Urinary bladder (tissue), 4 donors: ENCODE measurements at places on chromosomes 2 and 18.
A peak's percentile ranks its signal among the peaks of the same experiment; 100 is the strongest.

DNA sequence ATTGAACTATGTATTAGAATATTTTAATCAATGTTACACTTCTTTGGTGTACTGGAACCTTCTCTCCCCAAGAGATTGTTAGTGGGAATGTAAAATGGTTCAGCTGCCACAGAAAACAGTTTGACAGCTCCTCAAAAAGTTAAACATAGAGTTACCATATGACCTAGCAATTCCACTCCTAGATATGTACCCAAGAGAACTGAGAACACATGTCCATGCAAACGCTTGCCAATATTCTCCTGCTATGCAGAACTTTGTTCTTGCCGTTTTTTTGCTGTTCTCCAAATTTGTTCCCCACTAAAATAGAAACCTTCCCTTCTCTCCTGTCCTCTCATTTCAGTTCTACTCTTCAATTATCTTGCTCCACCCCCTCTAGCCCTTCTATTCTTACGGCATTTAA is 87.6 kb downstream of the PTPN2 start:
- no peak for DNase-seq

DNA sequence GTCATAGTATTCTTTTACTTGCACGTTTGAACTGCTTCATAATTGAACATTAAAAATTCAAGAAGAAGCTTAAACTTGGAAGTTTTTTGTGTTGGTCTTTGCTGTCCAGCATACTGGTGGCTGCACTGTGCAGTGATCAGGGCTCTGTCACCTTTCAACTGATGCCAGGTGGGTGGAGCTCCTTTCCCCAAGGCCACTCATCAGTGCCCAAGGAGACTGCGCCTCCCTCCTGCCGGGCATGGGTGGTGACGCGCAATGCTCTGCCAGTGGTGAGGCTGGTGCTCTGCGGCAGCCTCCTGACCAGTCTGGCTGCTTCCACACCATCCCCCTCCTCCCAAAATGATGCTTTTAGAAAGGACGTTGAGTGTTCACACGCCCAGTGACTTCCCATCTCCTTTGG is 16.0 kb upstream of the LDLRAD4 start:
- no peak for DNase-seq

DNA sequence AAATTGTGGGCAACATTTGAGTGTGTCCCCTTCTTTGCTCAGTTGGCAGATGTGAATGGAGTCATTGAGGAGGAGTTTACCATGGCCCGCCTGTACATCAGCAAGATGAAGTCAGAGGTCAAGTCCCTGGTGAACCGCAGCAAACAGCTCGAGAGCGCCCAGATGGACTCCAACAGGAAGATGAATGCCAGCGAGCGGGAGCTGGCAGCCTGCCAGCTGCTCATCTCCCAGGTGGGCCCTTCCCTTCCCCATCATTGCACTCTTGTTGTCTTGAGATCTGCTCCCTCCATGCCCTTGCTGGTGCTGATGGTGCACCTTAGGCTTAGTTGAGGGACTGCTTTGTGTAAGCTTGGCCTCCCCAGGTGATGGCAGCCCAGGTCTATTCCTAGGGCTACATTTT is 47.5 kb upstream of the LYPD6B start:
- no peak for DNase-seq

- peak; percentile 20 for DNase-seq
Observed at GRCh38 chr2:102975996-102976975, 214.5 kb downstream of the TMEM182 start.

GRCh38 chr2:8986327-8986976 is 17.0 kb downstream of the MBOAT2 start:
- no peak for DNase-seq

- DNase-seq, result no peak
Observed at GRCh38 chr2:21072477-21073242, 28.8 kb upstream of the APOB start.

DNA sequence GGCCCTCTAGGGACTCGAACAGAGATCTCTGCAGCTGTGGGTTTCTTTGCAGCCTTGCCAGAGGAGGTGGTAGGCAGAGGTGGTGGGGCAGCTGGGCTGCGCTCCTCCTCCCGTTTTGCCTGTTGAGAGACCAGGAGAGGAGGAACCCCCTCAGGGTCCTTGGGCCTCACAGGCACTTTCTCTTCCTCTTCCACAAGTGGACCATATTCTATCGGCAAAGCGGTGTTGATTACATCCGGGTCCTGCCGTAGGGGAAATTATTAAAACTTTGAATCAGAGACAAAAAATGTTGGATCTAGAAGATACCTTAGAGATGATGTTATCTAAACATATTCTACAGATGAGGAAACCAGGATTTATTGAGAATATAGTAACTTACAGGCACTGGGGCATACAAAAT is 78.5 kb downstream of the CLIP4 start:
- no peak for DNase-seq

- DNase-seq, result no peak
Observed at GRCh38 chr2:200159829-200160781, 146.4 kb upstream of the SPATS2L start.

DNA sequence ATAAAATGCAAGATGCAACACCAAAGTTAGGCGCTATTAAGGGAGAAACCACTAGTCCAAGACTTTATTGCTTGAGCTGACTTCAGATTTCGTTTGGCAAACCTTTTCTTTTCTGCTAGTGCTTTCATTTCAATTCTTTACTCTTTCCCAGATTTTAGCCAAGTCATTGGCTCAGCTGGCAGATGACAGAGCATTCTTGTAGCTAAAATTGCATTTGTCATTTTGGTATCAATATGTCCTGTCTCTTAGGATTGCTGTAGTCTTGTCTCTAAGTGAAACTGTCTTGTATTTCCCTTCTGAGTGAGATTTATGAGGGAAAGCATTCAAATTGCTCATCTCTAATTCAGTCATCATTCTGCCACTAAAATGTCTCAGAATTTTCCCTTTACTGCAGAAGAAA is 335.1 kb downstream of the METTL4 start:
- DNase-seq, result no peak

DNA sequence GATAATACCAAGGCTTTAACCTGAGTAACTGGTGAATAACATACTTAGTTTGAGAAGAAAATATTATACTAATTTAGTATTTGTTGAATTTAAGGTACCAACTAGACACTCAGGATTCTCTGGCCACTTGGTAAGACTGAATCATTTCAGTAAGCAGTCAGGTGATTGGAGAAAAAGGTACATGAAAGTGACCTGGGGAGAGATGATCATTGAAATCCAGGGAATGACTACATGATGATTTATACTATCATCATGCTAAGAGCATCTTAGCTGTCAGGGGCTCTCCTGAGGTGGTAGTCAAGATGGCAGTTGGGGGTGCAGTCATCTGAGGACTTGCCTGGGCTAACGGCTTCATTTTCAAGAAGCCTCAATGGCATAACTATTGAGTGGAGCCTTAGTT is 571.2 kb upstream of the ACVR2A start:
- no peak for DNase-seq

DNA sequence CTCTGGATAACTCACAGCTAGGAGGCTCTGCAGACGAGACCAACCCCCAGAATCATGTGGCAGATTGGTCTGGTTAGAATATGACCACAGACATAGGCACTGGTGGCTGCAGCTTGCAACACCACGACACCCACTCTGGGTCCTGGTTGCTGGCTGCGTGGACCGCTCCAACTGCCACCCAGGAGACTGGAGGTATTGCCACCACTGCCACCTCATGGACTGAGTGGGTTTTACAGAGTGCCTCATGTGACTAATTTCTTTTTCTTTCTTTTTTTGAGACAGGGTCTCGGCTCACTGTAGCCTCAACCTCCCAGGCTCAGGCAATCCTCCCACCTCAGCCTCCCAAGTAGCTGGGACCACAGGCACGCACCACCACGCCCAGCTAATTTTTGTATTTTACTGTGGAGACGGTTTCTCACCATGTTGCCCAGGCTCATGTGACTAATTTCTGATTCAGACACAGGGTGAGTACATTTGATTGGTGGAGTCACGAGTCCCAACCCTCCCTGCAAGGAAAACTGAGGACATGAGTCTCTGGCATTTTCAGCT is 29.9 kb upstream of the NT5DC4 start:
- DNase-seq, result no peak

- no peak for DNase-seq
Observed at GRCh38 chr2:120949027-120949956, 213.6 kb downstream of the GLI2 start.

GRCh38 chr18:44679056-44679913 is 1.4 kb upstream of the SETBP1 start:
- DNase-seq, result no peak

- no peak for DNase-seq
Observed at GRCh38 chr2:144642131-144642530, 122.2 kb upstream of the ZEB2 start.

DNA sequence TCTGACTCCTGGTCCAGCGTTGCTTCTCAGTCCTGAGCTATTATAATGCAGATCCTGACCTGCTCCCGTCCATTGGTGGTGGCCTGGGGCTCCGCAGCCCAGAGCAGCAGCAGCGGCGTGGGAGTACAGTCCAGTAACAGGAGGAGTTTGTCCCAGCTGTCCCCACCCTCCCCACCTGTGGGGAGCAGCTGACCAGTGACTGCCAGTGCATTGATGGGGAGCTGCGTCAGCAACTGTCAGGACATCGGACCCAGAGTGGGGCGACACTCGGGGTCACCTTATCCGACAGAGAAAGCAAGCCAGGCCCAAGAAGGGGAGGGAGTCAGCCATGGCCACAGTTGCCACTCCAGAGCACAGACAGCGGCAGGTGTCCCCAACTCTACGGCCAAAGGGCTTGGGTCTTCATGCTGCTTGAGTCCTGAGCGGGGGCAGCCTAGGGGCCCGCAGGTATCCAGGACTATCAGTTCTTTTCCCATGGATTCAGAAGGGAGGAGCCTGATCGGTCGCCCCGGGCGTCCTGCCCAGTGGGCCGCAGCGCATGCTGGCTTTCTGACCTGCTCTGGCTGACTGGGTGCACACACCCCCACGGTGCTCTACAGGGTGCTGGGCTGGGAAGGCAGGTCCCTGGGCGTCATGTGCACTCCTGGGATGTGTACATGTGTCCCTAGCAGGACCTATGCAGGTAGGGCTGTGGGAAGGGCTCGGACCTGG is 29.7 kb downstream of the DNMT3A start:
- no peak for DNase-seq

DNA sequence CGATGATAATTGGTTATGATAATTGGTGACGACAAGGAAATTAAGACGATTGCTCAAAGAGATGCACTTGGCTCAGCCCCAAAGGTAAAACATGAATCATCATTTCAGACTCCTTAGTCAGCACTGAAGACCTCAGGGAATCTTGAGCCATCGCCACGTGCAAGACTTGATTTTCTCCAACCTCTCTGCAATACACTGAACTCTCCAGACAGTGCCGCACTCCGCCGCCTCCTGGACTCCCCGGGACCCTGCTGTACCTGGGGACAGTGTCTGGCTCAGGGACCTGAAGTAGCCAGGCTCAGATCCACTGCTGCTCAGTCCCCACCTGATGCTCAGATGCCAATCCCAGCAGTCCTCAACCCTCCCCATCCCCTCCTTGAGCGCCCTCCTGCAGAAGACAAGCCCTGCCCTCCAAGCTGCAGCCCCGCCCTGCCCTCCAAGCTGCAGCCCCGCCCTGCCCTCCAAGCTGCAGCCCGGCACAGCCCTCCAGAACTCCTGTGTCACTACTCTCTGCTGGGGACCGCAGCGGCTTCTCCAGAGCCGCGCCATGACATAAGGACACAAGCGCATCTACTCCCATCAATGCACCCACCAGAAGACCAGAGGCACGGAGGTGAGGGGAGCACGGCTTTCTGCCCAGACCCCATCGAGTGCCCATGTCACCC is 1.1 kb downstream of the TMEM18 start:
- DNase-seq, result no peak

DNA sequence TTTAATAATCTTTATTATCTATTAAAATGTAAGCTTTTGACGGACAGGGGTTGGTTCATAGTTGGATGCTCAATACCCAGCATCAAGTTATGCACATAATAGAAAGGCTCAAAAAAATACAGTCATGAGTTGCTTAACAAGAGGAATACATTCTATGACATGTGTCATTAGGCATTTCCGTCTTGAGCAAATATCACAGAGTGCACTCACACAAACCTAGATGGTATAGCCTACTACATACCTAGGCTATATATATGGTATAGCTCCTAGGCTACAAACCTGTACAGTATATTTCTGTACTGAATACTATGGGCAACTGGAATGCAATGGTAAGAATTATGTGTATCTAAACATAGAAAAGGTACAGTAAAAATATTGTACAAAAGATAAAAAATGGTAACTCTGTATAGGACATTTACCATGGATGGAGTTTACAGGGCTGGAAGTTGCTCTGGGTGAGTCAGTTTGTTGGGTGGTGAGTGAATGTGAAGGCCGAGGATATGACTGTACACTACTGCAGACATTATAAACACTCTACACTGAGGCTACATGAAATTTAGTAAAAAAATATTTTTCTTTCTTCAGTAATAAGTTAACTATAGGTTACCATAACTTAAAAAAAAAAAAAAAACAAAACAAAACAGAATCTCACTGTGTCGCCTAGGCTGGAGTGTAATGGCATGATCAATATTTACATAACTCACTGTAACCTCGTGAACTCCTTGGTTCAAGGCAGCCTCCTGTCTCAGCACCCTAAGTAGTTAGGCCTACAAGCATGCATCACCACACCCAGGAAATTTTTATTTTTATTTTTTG is 201.2 kb downstream of the NBAS start:
- no peak for DNase-seq

DNA sequence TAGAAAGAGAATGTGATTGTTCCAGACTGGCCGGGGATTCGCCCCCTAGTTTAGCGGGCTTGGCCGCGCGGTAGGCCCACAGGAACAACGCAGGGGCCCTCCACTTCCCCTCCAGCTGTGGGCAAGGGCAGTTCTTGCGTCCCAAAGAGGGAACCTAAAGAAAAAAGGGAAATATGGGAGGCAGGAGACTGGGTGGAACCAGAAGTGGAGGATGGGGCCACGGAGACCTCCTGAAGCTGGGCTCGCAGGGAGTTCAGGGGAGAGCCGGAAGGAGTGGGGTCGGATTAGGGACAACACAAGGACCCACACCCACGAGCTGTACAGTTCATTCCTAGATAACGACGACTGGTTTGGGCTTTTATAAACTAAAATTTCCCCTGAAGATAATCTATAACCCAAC is 18.2 kb downstream of the GNLY start:
- no peak for DNase-seq

GRCh38 chr18:5772306-5773105 is 122.8 kb downstream of the TMEM200C start:
- DNase-seq, result no peak

DNA sequence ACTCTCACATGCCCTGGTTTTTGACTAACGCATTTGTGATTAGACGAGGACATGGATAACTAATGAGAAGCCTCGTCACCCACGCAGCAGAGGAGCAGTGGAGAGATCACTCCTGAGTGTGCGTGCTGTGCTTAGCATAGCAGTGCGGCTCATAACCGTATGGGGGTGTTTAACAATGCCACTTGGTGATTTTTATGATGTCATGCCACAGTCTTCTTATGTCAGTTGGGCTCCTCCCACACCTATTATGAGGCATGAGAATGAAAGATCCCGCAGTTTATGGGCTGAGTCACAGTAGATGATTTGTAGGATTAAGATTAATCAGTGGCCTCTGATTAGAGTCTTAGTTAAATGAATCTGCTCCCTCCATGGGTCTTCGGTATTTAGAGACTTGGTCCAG is 2.5 kb upstream of the SMIM21 start:
- no peak for DNase-seq

- DNase-seq, result no peak
Observed at GRCh38 chr2:234502919-234503285, 6.0 kb upstream of the ARL4C start.

GRCh38 chr2:75607988-75608683 is 38.4 kb upstream of the MRPL19 start:
- DNase-seq, result no peak
